Astrocyte (in vitro differentiated cells and primary cell): ENCODE measurements at places on chromosomes 1 and 21.

DNA sequence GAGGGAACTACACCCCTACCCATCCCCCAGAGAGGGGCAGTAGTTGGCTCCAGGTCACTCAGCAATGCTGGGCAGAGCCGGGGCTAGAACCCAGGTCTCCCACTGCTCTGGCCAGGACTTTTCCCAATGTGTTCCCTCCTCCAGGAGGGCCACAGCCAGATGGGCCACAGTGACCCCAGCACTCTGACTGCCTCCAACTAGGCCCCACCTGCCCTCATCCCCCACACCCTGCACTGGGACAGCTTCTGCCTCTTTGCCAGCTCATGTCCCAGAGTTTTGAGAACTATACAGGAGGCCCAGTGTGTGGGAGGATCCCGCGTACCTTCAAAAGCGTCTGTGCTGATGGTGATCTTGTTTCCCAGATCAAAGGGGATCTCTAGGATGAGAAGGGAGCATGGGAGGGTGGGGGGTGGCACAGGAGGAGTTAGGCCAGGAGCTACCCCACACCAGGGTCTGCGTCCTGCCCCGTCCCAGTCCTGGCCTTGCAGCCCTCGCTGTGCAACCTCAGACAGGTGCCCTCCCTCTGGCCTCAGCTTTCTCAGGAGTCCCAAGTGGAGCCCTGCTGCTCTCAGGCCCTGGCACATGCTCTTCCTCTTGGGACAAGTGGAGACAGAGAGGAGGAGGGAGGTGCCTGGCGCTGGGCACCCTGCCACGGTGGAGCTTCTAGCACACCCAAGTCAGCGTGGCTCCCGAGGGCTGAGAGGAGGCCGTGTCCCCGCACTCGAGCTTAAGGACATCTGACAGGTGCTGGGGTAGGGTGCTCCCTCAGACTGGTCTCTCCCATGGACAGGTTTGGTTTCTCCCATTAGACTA, 22.0 kb downstream of the MYOM3 start:
- DNase-seq, result no peak

DNA sequence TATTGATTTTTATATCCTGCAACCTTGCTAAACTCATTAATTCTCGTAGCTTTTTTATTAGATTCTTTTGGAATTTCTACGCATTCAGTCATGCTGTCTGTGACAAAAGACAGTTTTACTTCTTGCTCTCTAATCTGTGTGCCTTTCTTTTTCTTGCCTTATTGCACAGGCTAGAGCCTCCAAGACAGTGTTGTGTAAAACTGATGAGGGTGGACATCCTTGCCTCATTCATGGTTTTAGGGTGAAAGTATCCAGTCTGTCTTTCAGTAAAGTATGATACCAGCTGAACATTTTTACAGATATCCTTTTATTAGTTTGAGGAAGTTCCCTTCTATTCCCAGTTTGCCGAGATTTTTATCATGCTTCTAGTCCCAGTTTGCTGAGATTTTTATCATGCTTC, 133.8 kb downstream of the HS2ST1 start:
- no peak for DNase-seq

GRCh38 chr1:236480758-236481436, 42.9 kb upstream of the LGALS8 start:
- no peak for DNase-seq

DNA sequence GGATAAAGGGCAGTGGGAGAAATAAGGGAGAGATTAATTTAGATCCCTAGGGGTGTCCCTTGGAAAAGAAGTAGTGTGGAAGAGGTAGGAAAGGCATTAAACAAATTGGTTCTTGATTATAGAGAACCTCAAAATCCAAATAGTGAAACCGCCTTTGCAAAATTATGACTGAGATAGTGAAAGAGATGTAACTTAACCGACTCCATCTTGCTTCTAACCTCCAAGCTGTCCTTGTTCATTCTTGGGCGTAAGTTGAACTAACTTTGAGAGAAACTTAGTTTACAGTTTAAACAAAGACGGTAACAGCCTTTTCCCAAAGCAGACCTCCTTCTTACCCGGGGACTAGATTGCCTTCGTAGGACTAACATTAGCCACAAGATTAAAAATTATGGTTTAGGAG, 3.2 kb upstream of the RAB3GAP2 start:
- DNase-seq, result no peak

DNA sequence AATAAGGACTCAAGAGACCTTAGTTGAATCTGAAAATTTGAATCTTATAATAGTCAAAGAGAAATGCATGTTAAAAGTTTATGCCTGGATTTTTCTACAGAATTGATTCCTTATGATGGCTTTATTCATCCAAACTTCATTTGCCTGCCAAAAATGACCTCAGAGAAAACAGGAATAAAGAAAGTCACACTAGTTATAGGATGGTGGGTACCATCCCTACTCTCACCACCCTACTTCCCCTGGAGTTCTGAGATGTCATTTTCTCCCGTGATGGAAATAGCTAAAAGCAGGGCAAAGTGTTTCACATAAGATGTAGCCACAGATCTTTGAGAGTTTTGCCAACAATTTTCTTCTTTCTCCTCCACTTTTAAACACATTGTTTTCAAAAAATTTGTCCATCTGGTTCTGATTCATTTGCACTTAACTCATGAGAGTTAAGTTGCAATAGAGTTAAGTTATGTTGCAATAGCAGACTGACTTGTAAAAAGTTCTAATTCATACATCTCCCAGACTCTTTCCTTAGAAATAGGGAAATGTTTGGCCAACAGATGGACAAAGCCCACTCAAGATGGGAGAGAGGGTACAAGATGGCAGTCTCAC, 384.6 kb downstream of the PLPP3 start:
- DNase-seq, result no peak

DNA sequence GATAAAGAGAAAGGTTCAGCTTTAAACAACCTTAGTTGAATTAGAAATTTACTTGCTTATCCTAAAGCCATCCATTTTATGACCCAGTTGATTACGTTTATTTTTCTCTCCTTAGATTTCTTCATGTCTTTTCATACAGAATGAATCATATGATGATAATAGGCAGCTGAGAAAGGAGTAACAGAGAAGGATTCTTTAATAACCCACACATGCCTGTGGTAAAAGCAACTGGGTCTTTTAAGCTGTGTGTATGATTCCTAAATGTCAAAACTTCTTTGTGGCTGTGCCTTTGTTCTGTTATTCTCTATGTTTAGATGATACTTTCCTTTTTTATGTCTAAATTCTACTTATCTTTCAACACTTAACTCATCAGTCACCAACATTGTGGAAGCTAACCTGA, 626.5 kb downstream of the NCAM2 start:
- peak; percentile 87 for DNase-seq

GRCh38 chr1:180601512-180601911, 30.3 kb upstream of the XPR1 start:
- no peak for DNase-seq

- no peak for DNase-seq
Measured at GRCh38 chr21:22728091-22728490, 1729.9 kb downstream of the NCAM2 start.

DNA sequence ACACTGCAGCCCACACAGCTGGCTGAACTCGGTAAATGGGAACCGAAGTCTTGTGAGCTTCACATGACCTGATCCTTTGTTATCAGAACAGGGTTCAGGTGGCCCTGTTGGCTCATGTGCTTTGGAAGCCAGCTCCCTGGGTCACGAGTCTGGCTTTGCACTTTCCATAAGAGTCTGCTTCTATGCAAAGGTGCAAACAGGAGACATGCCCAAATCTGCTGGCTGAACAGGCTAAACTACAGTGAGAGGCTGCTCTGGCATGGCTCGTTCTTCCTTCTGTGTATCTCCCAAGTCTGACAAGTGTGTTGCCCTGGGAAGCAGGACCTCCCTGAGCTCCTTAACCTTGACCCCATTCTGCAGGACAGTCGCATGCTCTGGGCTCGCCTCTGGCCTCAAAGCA, 549.6 kb downstream of the KIF26B start:
- DNase-seq, result no peak

DNA sequence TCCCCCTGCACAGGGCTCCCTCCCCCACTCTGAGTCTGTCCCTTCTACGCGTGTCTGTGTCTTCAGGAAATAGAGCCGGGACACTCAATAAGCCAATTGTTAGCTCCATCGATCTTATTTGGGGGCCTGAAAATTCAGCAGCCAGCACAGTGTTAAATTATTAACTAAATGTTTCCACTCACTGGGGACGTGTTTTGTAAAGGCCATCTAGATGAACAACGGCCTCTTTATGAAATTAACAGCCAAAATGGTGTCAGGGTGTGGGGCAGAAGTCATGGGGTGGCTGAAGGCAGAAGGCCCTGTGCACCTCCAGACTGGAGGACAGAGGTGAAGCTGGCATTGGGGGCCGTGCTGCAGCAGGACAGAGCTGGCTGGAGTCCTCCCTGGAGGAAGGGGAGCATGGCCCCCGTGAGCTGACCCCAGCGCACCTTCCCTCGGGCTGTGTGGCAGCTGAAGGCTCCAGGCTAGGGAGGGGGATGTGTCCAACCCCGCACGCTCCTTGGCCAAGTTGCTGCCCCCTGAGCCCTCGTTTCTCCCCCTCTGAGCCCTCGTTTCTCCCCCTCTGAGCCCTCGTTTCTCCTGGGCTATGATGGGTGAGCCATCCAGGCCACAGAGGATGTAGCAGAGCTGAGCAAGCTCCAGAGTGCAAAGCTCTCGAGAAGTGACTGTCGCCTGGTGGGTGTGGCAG, 113.8 kb upstream of the ARHGEF16 start:
- no peak for DNase-seq

- no peak for DNase-seq
Measured at GRCh38 chr21:17650292-17650691, 37.6 kb upstream of the BTG3 start.

GRCh38 chr1:65845535-65846060, 52.9 kb downstream of the PDE4B start:
- no peak for DNase-seq

- no peak for DNase-seq
Measured at GRCh38 chr1:233188061-233188460, 107.5 kb downstream of the PCNX2 start.

- DNase-seq, result peak; percentile 26
Measured at GRCh38 chr1:98059620-98060019, 138.8 kb upstream of the DPYD start.

DNA sequence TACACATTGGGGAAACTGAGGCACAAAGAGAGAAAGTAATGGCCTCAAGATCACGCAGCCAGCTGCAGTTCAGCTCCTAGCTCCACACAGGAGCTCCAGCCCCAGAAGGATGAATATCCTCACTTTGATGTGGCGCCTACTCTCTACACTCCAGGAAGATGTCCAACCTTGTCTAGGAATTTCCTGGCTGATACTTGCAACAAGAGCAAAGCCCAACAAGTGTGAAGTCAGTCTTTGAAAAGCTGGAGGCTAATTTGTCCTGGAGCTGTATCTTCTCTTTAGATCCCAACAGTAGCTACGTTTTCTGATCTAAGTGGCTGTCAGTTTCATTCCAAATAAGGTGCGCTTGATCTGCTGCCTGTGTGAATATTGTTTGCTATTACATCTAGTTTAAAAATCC, 344.9 kb downstream of the PTPRU start:
- DNase-seq, result peak; percentile 68

- DNase-seq, result no peak
Measured at GRCh38 chr1:183907070-183907469, 102.2 kb downstream of the RGL1 start.

DNA sequence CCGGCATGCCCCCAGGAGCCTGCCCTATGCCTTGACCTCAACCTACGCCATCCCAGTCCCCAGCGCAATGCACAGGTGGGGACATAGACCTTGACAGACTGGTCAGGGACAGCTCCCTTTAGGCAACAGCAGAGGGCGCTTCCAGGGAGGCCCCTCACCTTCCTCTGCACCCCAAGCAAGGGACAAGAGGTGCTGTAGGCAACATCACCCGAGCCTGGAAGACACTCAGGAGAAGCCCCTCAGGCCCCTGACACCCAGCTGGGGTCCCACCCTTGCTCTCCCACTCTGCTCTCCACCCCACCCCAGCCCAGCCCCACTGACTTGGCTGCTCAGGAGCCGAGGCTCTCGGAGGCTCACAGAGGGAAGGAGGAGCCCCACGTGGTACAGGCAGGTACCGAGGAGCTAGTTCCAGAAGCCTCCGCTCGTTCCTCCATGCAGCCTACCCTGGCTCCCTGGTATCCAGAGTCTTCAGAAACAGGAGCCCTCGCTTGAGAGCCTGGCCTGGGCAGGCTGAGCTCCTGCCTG, 2.4 kb upstream of the WNT3A start:
- DNase-seq, result no peak

DNA sequence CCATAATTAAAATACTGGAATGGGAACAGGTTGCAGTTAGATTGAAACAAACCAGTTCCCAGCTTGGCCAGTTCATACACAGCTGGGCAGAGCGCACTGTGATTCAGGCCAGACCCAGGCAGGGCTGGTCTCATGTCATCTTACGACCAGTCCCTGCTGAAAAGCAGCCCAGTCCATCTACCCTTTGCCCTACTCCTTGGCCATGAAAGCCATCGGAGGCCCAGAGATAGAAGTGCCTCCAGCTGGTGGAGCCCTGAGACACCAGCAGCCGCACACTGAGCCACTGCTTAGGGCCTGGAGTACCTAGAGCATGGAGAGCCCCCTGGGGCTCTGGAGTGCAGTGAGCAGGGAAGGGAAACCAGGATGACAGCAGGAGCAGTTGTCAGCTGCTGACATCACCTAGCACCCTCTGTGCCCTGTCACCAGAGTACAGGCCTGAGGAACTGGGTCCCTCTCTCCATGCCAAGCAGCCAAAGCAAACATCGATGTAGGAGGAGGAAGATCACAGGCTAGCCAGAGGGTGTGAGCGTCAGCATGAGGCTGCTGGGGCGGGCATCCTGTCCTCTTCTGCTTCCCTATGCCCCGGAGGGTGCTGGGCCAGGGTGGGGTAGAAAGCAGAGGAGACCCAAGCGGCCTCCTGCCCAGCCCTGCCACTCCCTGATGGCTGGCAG, 34.2 kb upstream of the TMEM125 start:
- no peak for DNase-seq

DNA sequence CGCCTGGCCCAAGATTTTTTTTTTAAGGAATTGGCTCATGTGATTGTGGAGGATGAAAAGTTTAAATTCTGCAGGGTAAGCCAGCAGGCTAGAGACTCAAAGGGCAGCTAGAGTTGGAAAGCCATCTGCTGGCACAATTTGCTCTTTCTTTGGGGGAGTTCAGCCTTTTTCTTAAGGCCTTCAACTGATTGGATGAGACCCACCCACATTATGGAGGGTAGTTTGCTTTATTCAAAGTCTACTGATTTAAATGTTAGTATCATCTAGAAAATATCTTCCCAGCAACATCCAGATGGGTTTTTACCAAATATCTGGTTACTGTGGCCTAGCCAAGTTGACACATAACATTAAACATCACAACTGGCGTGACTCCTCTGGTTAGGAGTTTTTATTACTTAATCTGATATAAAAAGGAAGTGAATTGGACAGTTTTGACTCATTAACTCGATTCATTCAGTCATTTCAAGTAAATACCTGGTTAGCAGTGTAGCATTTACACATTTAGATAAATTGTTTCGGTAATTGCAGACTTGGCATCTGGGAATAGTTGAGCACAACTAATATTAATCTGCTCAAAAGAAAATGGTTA, 12.4 kb downstream of the HOOK1 start:
- DNase-seq, result peak; percentile 20

DNA sequence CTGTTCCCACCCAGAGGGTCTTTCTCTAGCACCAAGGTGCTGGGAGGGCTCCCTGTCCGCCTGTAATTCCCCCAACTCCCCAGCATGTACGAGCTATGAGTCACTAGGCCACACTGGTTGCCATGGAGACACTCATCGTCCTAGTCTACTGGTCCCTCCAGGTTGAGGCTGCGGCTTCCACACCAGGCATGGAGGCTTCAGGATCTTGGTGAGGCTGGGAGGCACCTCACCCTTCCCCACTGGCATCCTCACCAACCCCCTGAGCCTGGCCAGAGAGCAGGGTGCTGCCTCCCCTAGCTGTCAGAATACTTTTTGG, 75.6 kb upstream of the KAZN start:
- peak; percentile 89 for DNase-seq
